ENCODE measurements at places on chromosomes 12 and 14.

GRCh38 chr14:76396714-76397187, 20.8 kb downstream of the ESRRB start:
- no peak for DNase-seq

- DNase-seq = no peak
Observed at GRCh38 chr14:36570065-36570464, 12.3 kb downstream of the NKX2-8 start.

GRCh38 chr12:805022-805632, 52.7 kb downstream of the WNK1 start:
- no peak for DNase-seq

DNA sequence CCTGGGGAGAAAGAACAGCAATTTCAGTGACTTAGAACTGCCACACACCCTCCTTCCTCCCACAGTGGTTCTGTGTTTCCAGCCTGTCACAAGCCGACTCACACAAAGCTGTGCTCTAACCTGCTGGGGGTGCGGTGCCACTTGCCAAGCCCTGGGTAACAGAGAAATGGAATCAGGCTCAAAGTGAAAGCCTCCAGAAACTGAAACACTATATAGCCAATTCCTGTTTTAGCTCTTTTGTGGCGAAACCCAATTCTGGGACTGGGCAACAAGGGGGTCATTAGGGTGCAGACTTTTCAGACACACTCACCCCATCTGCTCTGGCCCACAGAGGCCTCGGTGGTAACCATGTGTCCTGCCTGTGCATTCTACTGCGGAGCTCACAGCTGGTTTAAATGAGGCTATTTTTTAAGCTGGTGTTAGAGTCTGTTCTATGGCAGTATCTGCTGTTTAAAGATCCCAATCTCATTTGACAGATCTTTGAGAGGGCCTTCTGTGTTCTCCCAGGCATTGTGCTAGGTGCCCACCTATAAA, 15.2 kb upstream of the ACTR6 start:
- DNase-seq = no peak

DNA sequence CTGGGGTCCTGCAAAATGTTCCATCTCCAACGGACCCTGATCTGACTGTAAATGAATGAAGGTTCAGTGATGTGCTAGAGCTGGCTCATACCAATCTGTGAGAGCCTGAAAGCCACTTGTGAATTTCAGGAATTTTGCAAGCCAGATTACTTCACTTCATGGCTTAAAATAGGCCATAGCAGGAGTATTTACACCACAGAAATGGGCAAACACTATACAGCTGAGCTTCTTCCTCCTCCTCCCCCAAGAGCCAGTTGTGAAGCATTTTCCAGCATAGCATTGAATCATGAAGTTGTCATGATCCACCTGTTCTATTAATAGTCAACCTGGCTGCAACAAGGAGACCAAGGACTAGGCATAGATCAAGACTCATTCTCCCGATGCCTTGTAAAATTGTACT, 141.3 kb upstream of the RASSF8 start:
- DNase-seq = no peak

DNA sequence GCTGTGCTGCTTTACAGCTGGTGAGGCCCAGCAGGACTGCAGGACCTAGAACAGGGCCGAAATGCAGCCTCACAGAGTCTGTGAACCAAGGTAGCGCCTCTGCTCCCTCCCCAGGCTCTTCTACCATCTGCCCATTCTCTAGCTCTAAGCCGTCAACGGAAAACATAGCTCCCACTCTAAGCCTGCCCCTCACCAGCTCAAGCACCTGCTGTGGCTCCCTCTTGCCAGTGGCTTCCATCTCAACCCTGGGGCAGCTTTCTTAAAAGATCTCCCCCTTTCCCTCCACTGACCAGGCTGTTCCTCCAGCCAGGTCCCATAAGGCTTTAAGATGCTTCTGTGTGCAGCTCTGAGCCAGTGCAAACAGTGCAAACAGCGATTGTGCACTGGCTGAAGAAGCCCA, 61.3 kb downstream of the RFLNA start:
- no peak for DNase-seq

- no peak for DNase-seq
Observed at GRCh38 chr12:124126950-124127655, 154.1 kb downstream of the ZNF664 start.

- no peak for DNase-seq
Observed at GRCh38 chr14:89621009-89621421, 204.0 kb upstream of the FOXN3 start.

DNA sequence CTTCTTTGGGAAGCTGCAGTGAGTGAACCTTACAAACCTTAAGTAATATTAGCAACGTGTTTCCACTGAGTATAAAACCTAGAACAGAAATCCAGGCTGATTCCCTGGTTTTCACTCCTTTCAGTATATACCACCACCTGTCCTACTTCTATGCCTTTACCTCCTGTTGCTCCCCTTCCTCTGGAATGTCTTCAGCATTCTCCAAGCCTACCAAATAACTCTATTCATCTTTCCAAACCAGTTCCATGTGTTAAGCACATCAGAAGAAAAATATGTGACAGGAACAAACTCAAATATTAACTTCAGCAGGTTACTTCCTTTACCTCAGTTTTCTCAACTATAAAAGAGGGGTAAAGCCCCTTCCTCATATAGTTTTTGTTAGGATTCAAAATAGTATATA, 39.8 kb downstream of the LIMA1 start:
- DNase-seq = no peak
